ENCODE measurements at places on chromosomes 13 and 19.

DNA sequence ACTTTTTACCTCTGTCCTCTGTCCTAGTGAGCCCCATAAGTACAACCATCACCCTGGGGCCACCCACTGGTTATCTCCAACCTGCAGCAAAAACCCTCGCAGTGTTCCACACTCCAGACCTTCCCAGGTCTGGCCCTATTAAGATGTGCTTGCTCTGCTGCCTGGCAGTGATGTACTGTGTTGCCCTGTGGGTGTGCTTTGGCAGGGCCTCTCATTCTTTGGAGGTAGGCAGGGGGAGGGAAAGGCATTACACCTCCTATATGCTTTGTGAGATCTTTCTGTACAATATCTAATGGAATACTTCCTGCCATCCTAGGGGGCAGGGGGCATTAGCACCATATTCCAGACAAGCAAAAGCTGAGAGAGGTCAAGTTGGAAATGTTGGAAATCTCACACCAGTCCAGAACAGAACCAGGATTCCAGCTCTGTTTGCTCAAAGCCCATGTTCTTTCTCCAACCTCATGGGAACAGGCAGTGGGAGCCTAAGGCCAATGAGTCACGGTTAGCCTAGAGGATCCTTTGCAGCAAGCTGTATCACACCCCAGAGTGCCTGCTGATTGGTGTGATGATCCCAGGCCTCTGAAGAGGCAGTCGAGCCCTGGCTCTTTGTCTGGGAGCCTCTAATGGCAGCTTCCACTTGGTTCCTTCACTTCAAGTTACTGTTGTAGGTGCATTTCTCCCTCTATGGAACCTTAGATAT, 59.7 kb upstream of the UBL3 start:
- DNase-seq = peak; percentile 82

GRCh38 chr13:27923794-27924528, 4.2 kb downstream of the PDX1 start:
- peak; percentile 4 for DNase-seq

- peak; percentile 19 for DNase-seq
These were observed 7.6 kb downstream of the CAPN12 start for GRCh38 chr19:38736413-38737280.

- no peak for DNase-seq
These were observed 15.6 kb upstream of the RNASEH2B start for GRCh38 chr13:50894012-50894411.

GRCh38 chr19:29683009-29683408, 17.7 kb downstream of the PLEKHF1 start:
- no peak for DNase-seq

DNA sequence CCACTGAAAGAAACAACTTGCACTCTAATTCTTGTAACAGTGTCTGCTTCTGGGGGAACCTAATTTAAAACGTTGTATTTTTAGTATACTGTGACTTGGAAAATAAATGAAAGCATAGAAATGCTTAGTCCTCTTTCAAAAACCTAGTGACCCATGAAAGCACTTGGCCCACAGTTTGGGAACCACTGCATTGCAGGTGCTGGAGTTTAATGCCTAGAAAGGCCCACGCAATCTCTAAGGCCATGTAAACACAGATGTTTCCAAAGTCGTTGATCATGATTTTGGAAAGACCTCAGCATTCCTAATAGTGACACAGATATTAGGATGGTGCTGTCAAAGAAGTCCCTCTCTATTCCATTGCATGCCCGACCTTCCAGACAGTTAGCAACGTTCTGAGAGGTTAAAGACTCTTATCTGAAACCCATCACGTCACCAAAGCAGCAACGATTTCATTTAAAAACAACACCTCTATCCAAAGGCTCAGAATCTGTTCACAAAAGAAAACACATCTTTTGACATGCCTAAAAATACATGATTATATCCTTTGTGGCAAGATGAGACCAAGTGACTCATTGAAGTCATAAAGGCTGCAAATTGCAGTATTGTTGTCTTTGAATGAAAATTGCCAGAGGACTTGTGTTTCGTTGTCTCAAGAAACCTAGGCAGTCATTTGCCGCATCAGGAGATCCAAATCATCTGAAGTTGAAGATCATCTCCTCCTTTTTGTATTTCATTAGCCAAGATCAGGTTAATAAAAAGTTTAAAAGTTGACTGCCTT, 328.0 kb upstream of the ZNF507 start:
- DNase-seq = no peak

DNA sequence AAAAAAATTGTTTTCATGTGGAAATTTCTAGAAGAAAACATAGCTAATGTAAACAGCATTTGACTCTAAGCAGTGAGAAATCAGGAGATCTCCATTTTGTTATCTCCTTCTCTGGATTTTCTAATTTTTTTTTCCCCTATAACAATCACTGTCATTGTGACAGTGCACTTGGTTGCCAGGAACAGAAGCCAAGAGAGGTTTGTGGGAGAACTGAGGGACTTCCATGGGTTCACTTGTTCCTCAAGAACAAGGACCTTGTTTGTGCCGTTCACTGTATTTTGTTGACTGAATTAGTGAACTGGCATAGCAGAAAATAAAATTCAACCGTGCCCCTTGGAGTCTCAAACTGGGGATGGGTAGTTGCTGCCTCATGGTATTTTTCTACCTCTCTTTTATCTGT, 17.1 kb downstream of the SHISA7 start:
- no peak for DNase-seq

DNA sequence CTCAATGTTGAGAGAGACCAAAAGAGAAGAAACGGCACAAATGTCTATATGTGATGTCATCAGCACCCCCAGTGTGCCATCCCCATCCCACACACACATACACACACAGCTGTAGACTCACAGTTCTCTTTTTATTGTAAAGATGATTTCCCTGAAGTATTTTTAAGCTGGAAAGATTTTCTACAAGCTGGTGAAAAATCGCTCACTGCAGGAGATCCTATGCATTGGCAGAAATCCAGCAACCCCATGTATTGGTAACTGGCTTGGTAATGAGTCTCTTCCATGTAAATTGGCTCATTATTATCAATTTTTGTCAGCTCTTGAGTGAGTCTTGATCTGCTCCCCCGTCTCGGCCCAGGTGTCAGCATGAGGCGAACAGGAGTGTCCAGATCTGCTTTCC, 107.1 kb upstream of the UQCRFS1 start:
- no peak for DNase-seq

DNA sequence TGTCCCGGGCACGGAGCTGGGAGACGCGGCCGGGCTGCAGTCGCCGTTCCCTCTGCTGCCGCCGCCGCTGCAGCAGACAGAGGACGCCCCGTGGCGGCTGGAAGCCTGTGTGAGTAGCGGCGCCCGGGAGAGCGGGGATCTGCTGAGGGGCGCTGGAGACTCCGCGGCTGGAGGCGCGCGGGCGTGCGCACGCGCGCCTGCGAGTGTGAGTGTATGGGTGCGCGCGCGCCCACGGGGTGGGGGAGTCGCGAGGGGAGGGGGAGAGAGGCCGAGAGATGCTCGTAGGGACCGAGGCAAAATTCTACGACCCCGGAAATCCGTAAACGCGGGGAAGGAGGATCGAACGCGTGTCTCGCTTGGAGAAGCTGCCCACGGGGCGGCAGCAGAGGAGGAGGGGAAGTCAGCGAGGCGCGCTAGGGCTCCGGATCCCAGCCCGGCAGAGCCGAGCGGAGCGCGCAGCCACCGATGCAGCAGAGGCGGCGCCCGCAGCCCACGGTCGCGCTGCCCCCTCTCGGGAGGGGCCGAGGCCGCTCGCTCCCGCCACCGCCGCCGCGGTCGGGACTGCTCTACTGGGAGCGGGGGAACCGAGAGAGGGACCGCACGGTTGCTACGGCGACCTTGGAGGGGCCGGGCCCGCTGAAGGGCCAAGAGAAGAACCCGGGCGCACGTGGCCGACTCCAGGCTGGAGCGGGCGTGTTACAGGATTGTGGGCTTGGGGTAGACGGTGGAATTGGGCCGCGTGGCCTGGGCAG, at the start of gene ENOX1:
Gene ENOX1 (minus strand): TSS at position 207 of the 752 bp plus-strand sequence.
- peak; percentile 71 for DNase-seq
